Stimulated activated CD4-positive, alpha-beta T cell treated with anti-CD3 and anti-CD28 coated beads, Interleukin-4, amount 100 ng/mL, for 1 hour (primary cell): ENCODE measurements at places on chromosomes 4 and X.
A peak's percentile ranks its signal among the peaks of the same experiment; 100 is the strongest.

GRCh38 chr4:176533159-176533558, 213.4 kb downstream of the SPCS3 start:
- DNase-seq = no peak

GRCh38 chr4:7431696-7432530, 2.8 kb downstream of the PSAPL1 start:
- DNase-seq = no peak

DNA sequence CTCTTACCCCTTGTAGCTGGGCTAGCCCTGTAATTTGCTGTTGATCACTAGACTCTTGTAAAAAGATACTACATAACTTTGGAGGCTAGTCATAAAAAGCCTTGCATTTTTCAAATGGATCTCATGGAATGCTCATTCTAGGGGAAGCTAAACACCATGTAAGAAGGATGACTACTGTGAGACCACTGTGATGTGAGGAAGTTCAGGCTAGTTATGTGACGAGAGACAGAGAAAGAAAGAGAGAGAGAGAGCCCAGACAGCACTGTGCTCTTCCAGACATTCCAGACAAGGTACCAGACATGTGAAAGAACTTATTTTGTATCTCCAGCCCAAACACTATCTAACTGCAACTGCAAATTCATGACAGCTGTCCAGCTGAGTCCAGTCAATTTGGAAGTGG, 404.6 kb upstream of the PITX2 start:
- DNase-seq = no peak

DNA sequence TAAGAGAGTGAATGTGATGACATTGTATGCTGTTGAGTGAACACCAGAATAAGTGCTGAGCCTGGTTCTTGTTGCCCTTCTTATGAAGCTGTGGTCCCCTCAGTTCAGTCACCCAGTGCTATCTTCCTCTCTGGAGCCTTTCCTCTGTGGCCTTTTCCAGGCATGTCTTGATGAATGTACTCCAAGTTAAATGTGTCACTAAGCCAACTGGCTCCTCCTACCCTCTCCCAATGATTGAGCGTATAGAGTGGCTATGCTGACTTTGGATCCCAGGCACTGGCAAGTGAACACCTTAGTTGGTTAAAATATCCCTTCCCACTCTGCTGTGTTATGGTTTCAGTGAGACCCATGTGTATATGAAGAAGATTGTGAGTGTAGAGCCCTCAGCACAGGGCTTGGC, 134.1 kb upstream of the MAMLD1 start:
- DNase-seq = no peak

GRCh38 chr4:153420361-153420760, 45.8 kb upstream of the TMEM131L start:
- DNase-seq = no peak

DNA sequence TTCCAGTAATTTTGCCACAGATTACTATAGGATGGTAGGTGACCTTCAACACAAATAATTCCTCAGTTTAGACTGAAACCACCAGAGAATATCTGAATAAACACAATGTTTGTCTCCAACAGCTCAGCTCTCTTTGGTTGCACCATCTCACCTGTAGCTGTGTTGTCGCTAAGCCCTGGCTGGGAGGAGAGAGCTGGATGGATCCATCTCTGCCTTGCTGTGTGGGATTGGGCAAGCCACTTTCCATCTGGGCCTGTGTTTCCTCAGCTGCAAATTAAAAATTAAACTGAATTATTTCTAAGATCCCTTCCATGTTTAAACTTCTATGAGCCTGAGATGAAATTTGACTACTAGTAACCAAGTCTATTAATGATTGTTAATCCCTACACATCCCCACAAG, 310.2 kb downstream of the FBXW7 start:
- no peak for DNase-seq

DNA sequence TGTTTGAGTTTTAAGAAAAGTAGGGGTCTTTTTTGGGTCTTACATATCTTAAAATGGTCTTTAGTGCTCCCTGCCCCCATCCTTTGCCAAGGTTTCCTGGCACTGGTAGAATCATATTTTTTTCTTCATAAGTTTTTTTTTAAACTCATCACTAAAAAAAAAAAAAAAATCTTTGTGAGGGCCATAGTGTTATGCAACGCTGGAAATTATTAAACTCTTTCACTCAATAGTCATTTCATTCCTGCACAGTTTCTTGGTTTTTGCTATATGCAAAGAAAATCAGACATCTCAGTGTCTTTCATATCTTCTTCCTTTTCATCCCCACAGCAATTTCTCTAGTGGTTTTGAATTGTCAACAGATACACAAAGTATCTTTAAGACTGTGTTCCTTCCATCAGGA, 95.6 kb downstream of the TMA16 start:
- DNase-seq = no peak

DNA sequence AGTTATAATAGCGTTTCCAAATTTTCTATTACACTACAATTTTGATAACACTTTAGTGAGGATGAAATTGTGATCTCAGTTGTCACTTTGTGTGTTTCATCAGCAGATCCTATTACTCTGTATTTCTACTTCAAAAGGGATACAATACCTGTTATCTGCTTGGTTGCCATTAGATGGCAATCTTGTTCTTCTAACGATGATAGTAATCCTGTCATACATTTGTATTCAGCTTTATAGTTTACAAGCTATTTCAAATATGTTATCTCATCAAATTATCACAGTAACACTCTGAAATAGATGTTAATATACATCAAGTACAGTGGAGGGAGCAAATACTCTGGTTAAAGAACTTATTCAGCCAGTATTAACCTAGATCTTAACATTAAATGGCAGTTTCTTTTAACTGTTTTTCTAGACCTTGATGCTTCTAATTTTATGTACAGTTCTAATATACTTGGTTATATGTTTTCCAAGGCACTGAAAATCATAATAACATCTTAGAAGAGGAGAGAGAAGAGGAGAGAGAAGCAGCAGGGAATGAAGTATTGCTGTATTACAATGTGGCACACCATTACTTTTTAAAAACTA, 292.0 kb downstream of the CCSER1 start:
- DNase-seq = no peak

DNA sequence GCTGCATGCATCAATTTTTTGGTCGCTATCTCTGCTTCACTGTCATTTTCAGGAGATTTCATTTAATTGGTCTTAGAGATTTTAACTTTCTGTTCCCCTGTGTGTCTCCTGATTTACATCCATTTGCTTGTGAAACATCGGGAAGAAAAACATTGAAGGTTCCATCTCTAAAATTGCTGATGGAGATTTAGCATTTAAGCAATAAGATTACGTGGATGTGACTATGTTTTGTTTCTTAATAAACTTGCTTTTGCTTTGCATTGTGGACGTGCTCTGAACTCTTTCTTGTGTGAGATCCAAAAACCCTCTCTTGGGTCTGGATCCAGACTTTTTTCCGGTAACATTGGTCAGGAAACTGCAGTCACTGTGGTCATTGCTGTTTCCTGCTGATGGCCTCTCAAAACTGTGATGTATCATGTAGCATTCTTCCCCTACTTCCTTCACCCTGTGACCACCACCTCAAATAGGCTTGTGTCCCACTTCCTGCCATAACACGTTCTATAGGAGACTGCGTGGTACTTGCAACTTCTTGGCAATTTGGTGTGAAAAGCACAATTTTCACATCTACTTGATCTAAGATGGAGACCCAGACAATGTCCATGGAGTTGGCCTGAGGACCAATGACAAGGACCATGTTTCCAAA, 4.9 kb downstream of the CXCL2 start:
- no peak for DNase-seq

- DNase-seq = no peak
Observed at GRCh38 chr4:140091305-140091704, 62.7 kb downstream of the MAML3 start.

DNA sequence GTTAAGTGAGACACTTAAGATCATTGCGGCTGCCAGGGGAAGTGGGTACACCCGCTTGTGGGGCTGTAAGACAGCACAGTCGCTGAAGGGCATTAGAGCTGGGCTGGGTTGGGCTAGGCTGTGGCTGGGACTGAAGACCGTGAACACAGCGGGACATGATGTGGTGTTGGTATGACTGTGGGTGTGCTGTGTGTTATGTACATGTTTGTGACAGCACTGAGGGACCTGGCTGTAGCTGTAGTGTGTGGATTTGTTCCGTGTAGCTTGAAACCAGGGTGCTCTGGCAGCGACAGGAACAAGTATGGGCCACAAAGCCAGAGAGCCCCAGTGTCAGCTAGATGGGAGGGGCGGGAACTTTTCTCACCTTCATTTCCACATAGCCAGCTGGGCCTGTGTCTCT, 82.1 kb downstream of the NHSL2 start:
- DNase-seq = peak; percentile 2

- DNase-seq = no peak
Observed at GRCh38 chr4:150799207-150799606, 215.9 kb downstream of the LRBA start.

DNA sequence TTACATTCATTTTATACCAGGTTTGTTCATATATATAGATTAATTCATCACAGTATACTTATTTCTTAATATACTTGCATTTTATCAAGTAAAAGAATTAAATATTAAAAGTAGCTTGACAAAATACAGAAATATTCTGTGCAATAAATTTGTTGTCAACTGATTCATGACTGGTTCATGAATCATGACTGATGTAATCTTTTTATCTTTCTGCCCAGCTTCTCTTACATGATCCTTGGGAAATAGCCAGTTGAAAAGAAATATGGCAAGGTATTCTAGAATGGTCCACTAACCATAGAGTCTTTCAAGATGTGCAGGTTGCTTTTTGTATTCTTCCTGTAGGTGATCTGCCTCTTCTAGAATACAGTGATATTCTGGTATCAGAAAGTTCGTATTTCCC, 4.2 kb upstream of the CCNA2 start:
- no peak for DNase-seq

DNA sequence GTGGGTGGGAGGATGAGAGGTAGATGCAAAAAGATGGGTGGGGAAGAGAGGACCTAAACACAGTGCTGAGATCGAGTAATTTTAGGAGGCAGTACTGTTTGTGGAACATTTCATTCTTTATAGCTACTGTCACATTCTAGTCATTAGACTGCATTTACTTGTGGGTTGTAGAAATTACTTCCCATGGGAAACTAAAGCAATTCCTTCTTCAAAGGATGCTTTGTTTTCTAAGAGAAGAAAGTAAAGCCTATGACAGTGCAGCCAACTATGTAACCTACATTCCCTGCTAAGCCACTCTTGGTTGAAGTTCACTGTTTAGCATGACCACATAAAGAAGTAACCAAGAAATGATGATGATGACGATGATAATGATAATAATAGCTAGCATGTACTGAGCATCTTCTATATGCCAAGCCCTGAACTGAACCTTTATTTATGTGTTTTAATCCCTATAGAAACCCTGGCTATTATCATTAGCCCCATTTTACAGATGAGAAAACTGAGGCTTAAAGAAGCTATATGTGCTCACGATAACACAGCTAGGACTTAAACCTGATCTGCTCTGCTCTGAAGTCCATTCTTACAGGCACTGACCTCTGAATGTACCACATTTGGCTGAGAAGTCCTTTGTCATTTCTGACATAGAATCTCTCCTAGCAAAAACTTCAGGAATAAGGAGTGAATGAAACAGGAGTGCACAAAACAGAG, 114.5 kb upstream of the KIT start:
- no peak for DNase-seq

DNA sequence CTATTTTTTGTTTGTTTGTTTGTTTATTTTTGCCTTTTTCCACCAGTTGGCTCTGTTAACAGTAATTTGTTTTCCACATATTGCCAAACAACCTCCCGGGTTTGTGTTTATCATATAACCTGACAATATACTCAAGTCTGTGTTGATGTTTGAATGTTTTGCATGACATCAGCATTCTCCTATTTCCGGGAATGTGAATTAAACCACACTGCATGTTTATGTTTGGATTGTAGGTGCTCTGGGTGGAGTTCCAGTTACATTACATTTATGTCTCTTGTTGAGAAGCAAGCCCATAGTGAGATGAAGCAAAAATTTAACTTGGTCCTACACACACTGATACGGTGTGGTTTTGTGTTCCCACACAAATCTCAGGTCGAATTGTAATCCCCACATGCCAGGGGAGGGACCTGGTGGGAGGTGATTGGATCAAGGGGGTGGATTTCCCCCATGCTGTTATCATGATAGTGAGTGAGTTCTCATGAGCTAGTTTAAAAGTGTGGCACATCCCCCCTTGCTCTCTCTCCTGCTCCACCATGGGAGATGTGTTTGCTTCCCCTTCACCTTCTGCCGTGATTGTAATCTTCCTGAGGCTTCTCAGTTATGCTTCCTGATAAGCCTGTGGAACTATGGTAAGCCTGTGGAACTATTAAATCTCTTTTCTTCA, 54.4 kb upstream of the CLNK start:
- DNase-seq = no peak

DNA sequence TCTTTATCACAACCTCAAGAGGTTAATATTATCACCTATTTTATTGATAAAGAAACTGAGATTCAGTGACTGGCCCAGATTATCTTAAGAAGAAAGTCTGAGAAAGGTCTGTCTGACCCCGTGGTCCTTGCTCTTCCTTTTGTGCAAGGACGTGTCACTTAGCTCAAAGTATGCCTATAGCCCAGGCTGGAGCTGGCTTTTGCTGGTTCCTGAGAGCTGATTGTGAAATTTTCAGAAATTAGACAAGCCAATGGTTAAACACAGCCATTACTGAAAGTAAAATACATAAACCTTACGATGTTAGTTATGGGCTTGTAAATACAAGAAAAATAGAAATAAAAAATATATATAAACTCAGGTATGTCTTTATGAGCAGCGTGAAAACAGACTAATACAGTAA, 70.1 kb downstream of the CHRNA9 start:
- no peak for DNase-seq

DNA sequence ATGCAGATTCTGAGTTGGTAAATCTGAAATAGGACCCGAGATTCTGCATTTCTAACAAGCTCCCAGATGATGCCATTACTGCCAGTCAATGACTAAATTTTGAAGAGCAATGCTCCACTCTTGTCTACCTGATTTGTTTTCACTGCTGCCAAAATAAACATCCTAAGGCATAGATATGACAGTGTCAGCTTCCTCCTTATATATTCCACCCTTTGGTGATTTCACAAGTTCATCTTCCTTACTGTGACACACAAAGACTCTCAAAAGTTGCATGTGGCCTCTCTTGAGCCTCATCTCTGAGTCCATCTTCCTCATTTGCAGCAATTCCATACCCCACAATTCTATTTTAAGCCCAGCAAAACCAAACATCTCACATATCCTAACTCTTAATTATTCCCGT, 110.9 kb downstream of the FBXW7 start:
- no peak for DNase-seq

DNA sequence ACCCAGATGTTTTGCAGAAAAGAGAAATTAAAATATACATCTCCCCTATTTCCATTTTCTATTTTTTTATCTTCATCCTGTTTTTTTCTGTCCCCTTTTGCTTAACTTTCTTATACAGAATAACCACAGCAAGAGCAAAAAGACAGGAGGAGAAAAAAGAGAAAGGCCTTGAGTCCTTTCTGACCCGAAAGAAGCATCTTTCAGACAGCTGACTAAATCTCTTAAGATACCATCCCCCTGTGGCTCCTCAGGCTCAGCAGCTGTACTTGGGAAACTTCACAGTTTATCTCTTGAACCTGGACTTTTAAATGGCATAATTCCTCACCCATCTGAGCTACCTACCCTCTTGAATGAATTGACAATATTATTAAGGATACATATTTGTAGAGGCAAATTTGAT, 100.2 kb downstream of the FIP1L1 start:
- DNase-seq = no peak

- DNase-seq = no peak
Observed at GRCh38 chr4:89129080-89129640, 17.8 kb downstream of the TIGD2 start.

GRCh38 chr4:121041307-121042090, 30.8 kb downstream of the NDNF start:
- DNase-seq = no peak
